ENCODE measurements at places on chromosomes 2 and 18.

- DNase-seq = no peak
Measured at GRCh38 chr18:67549946-67550345, 33.4 kb upstream of the DSEL start.

DNA sequence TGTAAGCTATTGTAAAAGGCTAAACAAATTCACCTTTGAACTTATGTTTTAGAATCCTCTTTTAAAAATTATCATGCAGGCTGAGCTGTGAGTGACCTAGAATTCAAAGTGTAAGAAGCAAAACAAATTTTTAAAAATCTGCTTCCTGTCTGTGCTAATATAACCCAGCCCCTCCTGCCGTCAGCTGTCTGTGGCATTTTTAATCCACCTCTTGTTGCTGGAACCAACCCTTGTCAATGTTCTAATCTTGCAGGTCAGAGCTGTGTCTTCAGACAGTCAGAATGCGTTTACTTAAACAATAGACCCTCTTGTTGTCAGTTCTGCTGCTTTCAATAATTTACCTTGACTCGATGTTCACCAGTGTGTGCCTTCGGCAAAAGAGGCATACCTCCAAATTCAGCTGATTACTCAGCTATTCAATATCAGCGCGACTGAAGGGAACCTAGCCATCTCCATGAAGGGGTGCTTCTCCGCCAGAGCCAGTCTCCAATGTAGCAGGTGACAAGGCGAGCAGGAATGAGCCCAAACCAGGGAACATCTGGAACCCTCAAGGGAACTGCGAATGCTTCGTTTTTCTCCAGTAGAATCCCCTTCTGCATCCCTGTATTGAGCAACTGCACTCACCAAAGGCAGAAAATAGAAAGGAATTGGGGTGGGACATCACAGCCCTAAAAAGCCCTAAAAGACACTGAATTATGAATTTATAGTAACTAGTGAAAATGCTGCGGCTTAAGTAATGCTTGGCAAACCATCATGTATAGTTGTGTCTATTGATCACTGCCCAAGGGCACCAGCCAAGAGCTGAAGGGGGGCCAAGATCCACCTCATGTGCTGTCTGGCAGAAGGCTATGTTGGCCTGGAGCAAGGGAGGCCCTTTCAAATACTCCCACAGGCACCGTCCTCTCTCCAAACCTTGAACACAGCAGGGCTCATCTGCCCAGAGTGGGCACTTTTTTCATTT, 62.5 kb downstream of the LYPD6B start:
- no peak for DNase-seq

DNA sequence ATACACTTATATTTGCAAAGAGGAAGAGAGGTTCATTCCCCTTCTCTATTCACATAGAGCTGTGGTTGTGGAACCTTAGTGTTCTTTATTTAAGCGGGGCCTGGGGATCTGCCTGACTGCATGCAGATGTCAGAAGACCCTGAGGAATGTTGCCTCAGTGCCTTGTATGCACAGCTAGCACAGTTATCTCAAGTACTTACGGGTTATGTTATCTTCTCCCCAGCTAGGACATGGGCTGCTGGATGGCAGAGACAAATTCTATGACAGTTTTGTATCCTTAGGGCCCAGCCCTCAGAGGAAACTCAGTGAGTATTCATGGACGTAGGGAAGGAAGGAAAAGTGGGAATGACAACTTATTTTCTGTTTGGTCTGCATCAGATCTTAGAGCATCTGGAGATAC, 37.7 kb upstream of the RTN4 start:
- DNase-seq = no peak

DNA sequence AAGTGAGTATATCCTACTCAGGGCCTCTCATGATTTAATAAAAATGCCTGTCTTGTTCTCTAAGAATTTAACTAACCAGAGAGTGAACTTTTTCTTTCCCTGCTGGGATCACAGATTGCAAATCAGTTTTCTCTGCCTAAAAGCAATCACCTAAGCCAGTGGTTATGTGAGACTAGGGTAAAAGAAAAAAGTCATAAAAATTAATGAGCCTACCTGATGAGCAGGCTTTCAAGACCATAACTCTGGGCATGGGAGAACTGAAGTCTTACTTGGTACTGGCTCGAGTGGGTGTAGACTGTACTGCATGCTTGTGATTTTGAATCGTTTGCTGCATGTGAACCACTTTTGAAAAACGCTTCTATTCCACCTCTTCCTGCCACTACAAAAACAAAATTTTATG, 1677.0 kb upstream of the LRRTM1 start:
- no peak for DNase-seq

GRCh38 chr2:127618551-127619202, 27.3 kb upstream of the GPR17 start:
- DNase-seq = no peak

DNA sequence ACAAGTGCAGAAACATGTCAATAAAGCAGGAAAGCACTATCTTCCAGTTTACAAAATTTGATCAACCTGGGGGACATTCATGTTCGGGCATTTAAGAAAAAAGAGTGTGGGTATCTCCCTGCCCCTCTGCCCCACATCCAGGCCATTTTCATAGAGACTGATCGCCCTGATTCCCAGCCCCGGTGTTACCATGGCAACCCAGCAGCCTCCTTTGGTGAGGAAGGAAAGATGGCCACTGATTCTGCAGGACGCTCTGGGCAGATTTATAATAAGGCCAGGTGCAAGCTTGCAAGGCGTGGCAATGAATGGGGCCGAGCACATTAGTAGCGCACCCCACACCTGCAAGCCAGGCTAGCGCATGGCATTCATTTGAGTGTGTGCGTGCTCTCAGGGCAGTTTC, 36.7 kb upstream of the ARL4C start:
- DNase-seq = no peak

DNA sequence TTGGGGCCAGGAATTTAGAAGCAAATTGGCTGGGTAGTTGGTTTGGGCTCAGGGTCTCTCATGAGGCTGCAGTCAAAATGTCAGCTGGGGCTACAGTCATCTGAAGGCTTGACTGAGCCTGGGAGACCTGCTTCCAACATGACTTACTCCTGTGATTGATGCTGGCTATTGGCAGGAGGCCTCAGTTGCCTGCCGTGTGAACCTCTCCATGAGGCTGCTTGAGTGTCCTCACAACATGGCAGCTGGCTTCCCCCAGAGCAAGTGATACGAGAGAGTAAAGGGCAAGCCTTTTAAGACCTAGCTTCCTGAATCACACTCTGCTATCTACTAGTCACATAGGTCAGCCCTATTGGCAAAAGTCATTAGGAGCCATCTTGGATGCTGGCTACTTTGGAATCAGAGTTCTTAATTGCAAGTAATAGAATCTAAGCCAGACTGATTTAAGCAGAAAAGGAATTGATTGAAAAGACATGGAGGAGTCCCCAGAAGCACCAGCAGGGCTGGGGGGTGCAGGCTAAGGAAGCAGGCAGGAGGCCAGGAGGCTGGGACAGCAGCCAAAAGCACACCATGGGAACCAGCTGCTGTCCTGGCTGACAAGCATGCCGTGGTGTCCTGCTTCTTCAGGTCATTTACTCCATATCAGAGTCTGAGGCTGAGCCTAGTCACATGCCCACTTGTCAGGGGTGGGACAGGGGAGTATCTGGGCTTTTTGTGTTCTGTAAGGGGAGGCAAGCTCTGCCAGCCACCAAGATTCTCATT, 7.8 kb upstream of the GIGYF2 start:
- DNase-seq = no peak

- no peak for DNase-seq
Measured at GRCh38 chr2:63581298-63581961, 6.8 kb downstream of the WDPCP start.
